ENCODE measurements at places on chromosomes 3 and 15.

GRCh38 chr3:79516795-79517194 lies 251.0 kb downstream of the ROBO1 start:
- DNase-seq: no peak

- no peak for DNase-seq
Measured at GRCh38 chr15:55241186-55241585, 44.4 kb upstream of the RSL24D1 start.

DNA sequence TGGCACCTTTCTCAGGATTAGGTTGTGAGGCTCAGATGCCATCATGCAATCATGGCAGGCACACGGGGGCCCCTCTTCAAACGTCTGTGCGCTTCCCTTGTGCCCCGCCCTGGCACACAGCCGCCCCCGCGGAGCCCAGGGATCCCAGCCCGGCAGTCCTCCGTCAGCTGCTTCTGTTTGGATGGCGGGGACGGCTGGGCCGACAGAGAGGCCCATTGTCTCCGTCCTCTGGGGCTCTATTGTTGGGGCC lies 849 bp upstream of the HDAC11 start:
- DNase-seq: no peak

GRCh38 chr3:119604878-119605277 lies 7.2 kb downstream of the PLA1A start:
- DNase-seq: no peak

DNA sequence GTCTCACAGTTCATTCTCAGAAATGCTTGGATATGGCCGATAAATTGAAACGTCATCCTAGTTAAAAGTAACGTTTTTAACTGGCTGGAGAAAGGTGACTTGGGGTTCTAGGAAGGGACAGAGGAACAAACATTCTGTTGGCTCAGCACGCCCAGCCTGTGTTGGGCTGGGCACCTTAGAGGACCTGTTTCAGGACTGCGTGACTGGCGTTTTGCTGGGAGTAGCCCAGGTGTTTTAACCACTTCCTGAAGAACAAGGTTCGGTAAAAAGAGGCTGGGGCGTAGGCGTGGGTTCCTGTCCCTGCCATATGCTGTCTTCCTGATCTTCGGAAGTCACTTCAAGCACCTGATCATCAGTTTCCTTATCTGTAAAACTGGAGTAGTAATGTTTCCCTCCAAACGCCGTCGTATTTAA lies 1.1 kb upstream of the TLNRD1 start:
- DNase-seq: no peak

GRCh38 chr3:24525022-24525421 lies 30.4 kb upstream of the THRB start:
- DNase-seq: no peak

- DNase-seq: no peak
Measured at GRCh38 chr15:98668566-98669308, 20.4 kb downstream of the IGF1R start.

GRCh38 chr3:112230033-112230432 lies 64.0 kb downstream of the SLC9C1 start:
- no peak for DNase-seq

- peak; percentile 13 for DNase-seq
Measured at GRCh38 chr3:48919215-48920138, 835 bp downstream of the ARIH2 start.

GRCh38 chr3:13135251-13135810 lies 62.1 kb upstream of the IQSEC1 start:
- no peak for DNase-seq

DNA sequence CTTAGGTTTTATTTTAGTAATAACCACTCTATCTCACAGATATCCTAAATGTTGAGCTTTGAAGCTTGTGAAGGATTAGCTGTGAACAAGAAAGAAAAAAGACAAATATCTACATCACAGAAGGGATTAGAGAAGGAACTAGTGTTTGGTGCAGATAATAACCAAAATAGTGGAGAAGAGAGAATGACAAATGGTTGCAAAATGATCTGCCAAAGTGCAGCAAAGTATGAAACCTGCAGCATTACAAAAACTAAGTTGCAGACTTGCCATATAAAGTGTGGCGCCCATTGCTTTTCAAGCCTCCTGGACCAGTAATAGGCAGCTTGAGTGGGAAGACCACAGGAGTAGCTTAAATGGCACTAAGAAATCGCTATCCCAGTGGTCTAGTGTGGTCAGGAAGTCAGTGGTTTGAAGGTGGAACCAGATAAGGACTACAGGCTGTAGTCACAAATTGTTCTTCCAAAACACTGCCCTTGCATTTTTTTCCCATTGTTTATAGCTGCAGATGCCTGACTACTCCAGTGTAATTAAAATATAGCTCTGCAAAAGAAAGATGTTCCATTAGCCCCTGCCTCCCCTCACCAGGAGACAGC lies 20.7 kb downstream of the TPM1 start:
- no peak for DNase-seq

DNA sequence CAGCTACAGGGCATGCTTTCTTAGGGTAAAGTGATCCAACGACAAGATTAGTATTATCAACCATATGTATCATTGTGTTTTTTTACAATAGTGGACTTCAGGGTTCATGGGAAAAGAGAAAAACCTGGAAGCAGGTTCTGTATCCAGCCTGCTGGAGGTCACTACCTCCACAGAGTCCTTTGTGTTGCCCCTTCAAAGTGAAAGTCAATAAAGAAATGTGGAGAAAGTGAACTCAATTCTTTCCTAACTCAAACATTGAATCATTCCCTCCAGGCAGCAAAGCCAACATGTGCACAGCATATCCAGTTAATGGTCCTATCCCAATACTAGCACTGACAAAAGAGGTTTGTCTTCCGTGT lies 45.4 kb downstream of the FGF7 start:
- no peak for DNase-seq

DNA sequence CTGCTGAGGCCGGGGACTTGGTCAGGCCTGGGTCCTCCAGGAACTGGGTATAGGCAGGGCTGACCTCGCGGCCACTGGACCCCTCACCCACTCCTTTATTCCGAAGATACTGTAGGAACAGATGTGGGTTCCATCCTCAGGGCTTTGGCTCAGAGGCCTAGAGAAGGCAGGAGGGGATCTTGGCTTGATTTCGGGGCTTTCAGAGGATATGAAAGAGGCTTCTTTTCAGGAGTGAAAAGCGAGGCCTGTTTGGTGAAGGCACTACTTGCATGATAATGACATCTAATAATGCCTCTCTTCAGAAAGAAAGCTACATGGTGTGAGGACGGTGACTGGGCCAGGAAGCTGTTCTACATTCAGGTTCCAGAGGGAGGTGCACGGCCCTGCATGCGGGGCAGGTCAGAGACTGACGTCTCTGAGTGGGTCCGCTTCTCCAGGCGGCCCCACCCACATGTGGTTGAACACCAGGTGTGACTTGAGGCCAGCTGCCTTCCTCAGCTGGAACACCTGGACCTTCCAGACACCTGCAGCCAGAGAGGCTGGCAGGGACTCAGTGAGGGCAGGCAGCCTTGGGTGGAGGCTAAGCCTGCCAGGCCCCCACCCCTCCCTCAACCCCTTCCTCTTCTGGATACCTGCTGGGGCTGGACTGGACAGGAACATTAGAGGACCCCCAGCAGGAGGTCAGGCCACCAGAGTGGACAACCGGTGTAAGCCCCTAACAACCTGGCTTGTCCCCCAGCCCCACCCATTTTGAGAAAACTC lies 31.1 kb upstream of the HHATL start:
- no peak for DNase-seq

- peak; percentile 1 for DNase-seq
Measured at GRCh38 chr3:147758771-147759170, 349.6 kb downstream of the ZIC1 start.

- peak; percentile 40 for DNase-seq
Measured at GRCh38 chr3:128584412-128585020, 66.1 kb downstream of the RPN1 start.

DNA sequence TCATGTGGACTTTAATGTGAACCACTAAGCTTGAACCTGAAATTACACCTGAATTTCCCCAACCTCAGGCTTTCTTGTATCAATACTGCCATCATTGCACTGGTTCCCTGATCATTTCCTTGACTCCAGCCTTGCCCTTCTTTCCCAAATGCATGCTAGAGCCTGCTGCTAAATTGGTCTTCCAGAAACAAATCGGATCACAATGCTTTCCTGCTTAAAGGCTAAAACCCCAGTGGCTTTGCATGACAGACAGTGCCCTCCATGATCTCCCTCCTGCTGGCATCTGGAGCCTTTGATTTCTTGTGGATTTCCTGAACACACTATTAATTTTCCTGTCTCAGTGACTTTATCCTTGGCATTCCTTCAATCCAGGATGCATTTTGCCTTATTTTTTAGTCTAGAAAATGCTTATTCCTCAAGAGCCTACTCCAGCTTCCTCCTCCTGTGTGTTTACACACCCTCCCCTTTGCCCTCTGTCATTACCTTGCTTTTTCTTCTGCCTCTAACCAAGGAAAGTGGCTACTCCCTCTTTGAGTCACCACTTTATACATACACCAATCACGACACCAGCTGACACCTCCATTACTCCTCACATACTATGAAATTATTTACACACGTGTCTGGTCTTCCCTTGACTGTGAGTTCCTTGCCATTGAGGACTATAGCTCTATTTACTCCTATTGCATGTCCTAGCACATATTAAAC lies 214.6 kb downstream of the KCNAB1 start:
- no peak for DNase-seq

DNA sequence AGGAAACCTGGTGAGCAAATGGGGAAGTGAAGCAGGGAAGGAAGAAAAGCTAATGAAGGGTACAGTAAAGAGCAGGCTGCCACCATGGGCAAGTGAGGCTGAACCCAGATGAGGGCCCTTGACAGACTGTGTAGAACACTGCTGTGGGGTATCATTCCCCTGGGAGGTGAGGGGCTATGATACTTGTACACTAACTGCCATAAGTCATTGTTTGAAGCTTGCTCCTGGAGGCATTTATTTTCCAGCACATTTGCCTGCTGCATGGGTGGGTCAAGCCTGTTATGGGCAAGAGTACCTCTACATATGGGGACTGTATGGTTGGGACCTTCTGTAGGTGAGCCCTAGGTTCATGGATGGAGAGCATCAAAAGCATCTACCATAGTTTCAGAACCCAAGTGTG lies 57.4 kb downstream of the POMGNT2 start:
- DNase-seq: no peak

DNA sequence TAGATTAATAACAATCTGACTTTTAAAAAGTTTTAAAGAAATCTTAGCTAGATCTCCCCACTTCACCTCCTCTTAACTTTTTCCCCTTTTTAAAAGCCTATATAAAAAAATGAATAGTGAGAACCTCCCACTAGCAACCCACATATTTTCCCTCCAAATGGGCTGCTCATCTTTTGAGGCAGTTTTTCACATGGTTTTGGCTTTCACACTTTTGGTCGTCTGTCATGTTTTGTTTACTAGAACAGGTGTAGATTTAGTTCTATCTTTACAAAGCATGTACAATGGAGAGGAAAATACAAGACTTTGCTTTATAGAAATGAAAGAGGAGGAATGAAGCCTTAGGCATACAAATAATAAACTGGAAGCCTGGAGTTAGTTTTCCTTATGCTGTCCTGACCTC lies 126.7 kb upstream of the EOMES start:
- DNase-seq: no peak

Measured in NCI-H446 (cell line).